ENCODE measurements at places on chromosomes 4 and X.

GRCh38 chr4:186676531-186677161 lies 47.0 kb downstream of the FAT1 start:
- DNase-seq: no peak

GRCh38 chrX:129361576-129361975 lies 161.7 kb downstream of the SMARCA1 start:
- no peak for DNase-seq

- DNase-seq: no peak
Observed at GRCh38 chr4:110198049-110198434, 373 bp downstream of the ELOVL6 start.

DNA sequence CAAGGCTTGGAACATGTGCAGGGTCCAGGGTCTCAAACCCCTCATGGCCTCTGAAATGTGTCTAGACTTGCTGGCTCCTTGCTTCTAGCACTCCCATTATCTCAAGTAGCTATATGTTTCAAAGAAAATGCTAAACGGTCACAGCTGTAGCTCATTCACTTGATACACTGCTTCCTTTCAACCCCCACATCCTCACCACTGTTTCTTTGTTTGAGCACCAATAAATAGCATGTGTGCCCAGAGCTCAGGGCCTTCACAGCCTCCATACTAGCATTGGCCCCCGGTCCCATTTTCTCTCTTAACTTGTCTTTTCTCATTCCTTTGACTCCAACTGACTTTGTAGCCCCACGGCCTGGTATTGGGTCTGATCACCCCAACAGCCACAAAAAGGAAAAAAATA lies 801.8 kb downstream of the STIM2 start:
- no peak for DNase-seq

DNA sequence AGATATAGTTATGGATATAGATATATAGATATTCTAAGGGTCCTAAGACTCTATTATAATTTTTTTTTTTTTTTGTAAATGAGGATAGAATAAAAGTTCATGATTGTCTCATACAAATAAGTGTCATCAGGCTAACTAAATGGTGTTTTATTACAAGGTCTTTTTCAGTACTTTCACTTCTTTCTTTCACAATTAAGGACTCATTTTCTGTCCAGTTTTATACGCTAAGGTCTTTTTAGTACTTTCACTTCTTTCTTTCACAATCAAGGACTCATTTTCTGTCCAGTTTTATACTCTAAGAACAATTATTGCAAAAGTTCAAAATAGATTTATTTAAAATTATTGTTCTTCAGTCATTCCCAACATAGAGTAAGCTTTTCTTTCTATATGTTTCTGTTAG lies 32.7 kb downstream of the RUFY3 start:
- no peak for DNase-seq

- DNase-seq: peak; percentile 10
Observed at GRCh38 chr4:26441102-26441501, 49.2 kb downstream of the CCKAR start.

GRCh38 chr4:14168919-14169318 lies 541.4 kb upstream of the BOD1L1 start:
- DNase-seq: no peak

DNA sequence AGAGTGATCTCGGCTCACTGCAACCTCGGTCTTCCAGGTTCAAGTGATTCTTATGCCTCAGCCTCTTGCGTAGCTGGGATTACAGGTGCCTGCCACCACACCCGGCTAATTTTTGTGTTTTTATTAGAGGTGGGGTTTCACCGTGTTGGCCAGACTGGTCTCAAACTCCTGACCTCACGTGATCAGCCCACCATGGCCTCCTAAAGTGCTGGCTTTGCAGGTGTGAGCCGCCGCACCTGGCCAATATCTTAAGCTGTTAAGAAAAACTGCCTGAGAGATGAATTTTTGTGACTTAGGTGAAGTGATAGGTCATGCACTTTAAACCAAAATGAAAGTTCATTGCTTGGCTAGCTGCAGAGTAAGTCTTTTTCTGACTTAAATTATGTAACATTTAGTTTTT lies 5.8 kb downstream of the KDM6A start:
- no peak for DNase-seq

GRCh38 chrX:15675490-15675921 lies 10.9 kb upstream of the CLTRN start:
- no peak for DNase-seq

DNA sequence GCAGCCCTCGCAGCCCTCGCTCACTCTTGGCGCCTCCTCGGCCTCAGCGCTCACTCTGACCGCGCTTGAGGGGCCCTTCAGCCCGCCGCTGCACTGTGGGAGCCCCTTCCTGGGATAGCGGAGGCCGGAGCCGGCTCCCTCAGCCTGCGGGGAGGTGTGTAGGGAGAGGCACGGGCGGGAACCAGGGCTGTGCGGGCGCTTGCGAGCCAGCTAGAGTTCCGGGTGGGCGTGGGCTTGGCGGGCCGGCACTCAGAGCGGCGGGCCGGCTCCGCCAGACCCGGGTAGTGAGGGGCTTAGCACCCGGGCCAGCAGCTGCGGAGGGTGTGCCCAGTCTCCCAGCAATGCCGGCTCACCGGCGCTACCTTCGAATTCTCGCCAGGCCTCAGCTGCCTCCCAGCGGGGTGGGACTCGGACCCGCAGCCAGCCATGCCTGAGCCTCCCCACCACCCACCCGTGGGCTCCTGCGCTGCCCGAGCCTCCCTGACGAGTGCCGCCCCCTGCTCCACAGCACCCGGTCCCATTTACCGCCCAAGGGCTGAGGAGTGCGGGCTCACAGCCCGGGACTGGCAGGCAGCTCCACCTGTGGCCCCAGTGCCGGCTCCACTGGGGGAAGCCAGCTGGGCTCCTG lies 1.4 kb upstream of the AADAT start:
- DNase-seq: no peak

- DNase-seq: peak; percentile 35
Observed at GRCh38 chr4:156294577-156294976, 340.9 kb upstream of the CTSO start.

DNA sequence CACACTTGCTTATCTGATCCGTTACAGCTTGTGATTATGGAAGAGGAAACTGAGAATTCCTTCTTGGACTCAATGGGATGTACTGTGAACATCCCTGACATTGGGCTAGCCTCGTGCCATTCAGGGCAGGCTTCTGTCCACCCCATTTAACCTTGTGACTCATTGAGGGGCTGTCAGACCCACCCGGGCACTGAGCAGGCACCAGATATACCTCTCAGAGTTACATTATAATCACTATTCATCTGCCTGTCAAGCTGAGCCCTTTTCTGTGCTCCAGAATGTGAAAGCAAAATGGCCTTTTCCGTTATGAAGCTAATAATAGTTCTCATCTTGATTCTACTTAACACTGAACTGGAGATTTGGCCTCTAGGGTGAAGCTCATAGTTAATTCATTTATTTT lies 170.6 kb upstream of the SCML1 start:
- DNase-seq: no peak

DNA sequence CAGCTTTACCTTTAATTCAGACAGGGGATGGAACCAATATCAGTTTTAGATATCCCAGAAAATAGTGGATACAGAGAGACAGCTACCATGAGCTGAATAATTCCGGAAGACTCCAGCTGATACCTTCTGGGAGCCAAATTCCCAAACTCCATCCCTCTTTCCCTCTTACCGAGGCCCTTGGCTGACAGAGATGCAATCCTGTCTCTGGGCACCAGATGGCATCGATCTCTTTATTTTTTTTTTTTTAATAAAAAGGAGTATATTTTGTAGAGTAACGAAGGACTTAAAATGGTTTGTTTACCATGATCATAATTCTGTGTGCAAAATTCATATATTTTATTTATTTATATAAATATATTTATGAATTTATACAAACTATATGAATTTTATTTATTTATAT lies 31.0 kb downstream of the RAB40A start:
- DNase-seq: no peak

GRCh38 chr4:145820407-145820806 lies 118.2 kb downstream of the ZNF827 start:
- DNase-seq: no peak

- DNase-seq: no peak
Observed at GRCh38 chrX:19902110-19902509, 14.7 kb upstream of the SH3KBP1 start.

DNA sequence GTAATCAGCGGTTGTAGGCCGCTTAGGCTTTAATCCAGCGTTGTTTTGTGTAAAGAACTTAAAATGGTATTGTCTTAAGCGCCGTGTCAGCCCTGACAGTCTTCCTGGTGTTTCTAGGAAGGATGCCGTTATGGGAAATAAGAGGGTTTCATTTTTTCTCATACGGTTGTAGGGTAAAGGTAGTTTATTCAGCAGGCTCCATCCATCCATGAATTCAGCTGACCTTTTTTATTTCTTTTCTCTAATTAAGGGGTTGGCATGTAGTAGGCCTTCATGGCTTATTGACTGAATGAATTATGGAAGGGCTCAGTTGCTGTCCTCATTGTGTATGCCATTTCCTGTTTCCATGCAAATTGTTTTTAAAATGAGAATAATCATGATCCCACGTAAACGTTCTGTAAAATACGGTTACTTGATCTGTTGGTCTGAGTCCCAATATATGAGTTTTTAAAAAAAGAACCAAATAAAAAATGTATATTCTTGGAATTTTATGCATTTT lies 693 bp downstream of the OCIAD1 start:
- no peak for DNase-seq

- no peak for DNase-seq
Observed at GRCh38 chrX:46744009-46744408, 14.9 kb downstream of the SLC9A7 start.

GRCh38 chr4:143026459-143027170 lies 158.1 kb upstream of the USP38 start:
- DNase-seq: no peak

GRCh38 chr4:154120690-154121345 lies 331.9 kb upstream of the SFRP2 start:
- no peak for DNase-seq

GRCh38 chr4:74157154-74157553 lies 764 bp upstream of the MTHFD2L start:
- DNase-seq: peak; percentile 12

GRCh38 chr4:10732235-10732913 lies 47.8 kb upstream of the CLNK start:
- DNase-seq: no peak

GRCh38 chr4:174595141-174595929 lies 73.0 kb upstream of the HPGD start:
- no peak for DNase-seq

DNA sequence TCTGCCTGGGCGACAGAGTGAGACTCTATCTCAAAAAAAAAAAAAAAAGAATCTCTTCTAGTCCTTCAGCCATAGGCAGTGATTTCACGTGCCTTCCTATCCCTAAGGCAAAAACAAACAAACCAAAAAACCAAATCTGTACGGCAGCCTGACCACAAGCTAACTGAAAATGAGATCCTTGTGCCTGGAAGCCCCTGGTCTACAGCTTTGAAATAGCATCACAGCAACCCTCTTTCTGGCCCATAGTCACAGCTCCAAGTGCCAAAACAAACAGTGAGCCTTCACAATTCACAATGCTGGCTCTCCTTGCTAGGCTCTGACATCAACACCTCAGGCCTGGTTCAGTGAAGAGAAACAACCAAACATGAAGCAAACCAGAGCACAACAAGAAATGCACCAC lies 46.1 kb downstream of the TMEM150C start:
- DNase-seq: no peak

DNA sequence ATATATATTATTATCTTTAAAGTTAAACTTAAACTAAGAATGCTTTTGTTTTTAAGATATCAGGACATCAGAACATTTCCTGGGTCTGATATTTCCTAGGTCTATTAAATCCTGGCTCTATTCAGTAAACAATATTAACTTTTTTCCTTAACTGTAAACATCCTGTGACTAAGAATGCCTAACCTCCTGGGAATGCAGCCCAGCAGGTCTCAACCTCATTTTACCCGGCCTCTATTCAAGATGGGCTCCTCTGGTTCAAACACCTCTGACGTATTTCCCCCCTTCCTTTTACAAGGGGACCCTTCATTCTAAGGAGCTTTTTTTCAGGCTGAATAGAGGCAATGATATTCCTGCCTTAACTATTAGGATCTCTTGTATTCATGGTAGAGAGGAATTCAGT lies 35.8 kb upstream of the DYNLT3 start:
- DNase-seq: no peak

GRCh38 chr4:52507774-52508173 lies 151.3 kb downstream of the USP46 start:
- DNase-seq: no peak

DNA sequence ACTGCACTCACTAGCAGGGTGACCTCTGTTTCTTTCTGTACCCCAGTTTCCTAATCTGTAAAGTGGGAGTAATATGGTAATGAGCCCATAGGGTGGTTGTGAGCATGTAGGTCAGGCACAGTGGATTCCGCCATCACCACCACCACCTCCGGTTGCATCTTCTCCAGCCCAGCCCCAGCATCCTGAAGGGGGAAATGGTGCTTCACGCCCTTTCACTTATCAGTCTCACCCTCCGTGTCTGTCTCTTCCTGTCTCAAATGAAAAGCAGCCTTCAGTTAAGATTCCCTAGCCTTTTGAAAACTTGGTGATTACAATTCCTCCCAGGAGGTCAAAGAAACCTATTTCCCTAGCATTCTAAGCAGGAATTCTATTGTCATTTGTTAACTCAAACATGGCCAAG lies 16.9 kb upstream of the XPNPEP2 start:
- DNase-seq: no peak

GRCh38 chr4:27701606-27702005 lies 841.0 kb downstream of the STIM2 start:
- DNase-seq: no peak

DNA sequence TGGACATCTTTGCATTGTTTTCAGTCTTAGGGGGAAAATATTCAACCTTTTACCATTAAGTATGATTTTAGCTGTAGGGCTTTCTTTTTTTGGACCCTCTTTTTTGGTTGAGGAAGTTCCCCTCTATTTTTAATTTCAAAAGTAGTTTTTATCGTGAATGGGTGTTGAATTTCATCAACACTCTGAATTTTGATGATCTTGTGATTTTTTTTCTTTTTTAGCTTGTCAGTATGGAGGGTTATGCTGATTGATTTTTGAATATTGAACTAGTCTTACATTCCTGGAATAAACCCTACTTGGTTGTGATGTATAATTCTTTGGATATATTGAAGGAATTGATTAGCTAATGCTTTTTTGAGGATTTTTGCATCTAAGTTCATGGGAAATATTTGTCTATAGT lies 1.7 kb downstream of the ZNF81 start:
- no peak for DNase-seq

DNA sequence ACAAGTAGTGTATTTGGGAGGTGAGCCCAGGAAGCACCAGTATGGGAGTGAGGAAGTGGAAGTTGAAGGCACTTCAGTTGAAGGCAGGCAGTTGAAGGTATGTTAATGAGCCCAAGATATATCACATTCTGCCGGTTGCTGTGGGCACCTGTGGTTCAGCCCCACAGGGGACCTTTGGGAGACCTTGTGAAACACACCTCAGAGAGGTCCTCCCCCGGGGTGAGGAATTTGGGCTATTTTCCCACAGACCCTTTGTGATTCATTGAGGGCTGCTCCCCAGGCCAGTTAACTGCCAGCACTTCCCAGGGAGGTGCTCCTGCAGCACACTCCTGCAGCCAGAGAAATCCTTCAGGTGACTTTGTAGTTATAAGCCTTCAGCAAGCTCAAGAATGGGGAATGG lies 45.9 kb downstream of the PTCHD1 start:
- no peak for DNase-seq
